T47D (cell line): ENCODE measurements at places on chromosomes 5 and 9.

DNA sequence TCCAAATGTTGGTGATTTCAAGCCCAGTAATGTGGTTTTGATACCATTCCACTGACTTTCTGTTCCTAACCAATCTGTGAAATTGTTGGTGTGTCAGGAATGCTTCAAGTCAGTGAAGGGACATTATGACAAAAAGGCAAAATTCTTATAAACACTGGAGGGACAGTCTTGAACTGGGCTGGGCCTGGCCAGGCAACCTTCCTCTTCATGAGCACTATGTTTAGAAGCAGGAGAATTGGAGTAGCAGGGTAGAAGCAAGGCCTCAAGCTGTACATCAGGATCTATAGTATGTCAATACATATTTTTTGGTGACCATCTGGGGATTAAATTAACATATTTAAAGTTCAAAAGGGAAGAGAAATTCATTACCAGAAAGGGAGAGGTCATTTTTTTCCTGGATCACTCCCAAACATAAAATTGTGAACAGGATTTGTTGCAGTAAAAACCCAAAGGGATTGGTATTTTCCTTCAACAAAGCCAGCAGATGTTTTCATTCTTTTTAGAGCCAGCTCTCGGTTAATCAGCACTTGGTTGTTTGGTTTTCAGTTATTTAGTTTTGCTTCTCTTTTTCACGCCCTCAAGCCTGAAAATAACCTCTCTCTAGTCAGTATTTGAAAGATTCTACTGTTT, 77.9 kb upstream of the PIK3R1 start:
- no peak for DNase-seq

GRCh38 chr5:124745928-124746915, at the start of gene ZNF608:
Gene ZNF608 (minus strand): TSS chr5:124746639. CDS start chr5:124744989, 1,650 bp downstream.
- DNase-seq: no peak

DNA sequence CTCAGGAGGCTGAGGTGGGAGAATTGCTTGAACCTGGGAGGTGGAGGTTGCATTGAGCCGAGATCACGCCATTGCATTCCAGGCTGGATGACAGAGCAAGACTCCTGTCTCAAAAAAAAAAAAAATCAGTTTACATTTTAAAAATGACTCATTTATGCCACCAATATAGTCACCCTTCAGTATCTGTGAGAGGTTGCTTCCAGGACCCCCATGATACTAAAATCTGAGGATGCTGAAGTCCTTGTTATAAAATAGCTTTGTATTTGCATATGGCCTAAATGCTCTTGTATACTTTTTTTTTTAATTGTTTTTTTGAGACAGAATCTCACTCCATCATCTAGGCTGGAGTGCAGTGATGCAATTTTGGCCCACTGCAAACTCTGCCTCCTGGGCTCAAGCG, 5.8 kb downstream of the OCLN start:
- no peak for DNase-seq

DNA sequence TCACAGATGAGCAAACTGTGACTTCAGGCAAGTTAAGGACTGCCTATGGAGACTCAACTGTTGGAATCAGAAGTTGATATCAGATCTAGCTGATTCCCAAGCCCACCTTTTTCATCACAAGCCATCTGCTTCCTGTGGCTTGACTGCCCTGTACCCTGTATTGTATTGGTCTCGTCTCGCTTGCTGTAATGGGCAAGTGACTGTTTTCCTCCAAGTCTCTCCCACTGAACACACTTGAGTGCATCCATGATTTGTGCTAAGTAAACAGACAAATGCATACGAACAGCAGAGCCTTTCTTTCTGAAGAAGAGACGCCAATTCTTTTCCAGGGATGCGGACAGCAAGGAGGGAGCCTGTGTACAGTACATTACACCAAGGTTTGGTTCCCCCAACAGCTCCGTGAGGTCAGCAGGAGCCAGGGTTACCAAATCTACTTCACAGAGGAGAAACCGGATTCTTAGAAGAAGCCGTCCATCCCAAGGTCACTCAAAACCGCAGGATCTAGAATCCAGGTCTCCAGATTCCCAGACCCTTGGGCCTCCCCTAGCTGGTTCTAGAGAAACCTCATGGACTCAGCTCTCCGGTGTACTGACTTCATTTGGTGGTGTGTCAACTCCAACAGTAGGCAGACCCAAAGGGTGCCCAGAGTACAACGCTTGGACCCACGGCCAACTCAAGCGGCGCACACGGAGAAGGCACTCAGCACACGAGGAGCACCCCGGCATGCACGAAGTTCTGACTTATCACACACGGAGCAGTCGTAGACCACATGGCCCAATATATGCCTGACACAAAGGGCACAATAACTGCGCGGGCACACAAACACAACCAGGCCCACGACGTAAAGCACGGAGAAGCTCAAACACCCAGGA, 1.1 kb downstream of the BAG1 start:
- DNase-seq: peak; percentile 11

DNA sequence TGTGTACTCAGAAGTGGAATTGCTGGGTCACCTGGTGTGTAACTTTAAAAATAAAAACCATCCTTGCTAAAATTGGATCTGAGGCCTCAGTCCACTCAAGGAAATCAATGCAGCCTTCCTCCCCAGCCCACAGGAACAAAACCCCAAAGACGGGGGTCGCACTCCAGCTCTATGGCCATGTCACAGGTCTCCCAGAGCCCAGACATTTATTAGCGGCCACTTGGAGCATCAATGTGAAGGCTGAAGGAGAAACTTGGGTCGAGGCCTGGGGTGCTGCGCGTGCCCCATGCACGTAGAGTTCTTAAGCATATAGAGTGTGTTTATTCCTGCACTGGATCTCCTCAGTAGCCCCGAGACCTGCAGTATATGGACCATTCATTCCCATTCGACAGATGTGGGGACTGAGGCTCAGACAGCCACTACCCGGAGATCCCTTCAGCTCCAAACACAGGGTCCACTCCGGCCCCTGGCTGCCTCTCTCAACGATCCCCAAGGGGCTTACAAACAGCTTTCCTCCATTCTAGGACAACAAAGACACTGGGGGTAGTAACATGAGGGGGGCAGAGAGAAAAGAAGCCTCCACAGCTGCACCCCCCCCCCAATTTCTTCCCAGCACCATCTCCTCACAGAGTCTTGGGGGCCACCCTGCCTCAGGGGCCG, 14.3 kb upstream of the OLFM1 start:
- DNase-seq: no peak

- no peak for DNase-seq
Observed at GRCh38 chr5:147303976-147304375, 69.2 kb downstream of the STK32A start.

- peak; percentile 73 for DNase-seq
Observed at GRCh38 chr5:157890836-157891597, 32.1 kb upstream of the CLINT1 start.

DNA sequence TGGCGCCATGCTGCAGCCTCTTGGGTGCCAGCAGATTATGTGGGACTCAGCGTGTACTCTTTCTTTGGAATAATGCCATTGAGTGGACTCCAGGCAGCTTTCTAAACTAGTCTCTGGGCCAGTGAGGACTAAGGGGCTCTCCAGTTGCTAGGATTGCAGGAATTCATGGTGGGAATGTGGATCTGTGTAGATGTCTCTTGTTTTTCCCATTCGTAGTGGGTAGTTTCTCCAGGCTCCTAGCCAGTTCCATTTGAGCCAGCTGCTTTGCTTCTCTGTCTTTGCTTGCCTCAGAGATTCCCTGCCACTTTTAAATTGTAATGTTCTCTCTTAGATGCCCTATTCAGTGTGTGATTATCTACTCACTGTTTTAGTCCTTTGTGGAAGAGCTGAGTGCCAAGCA, 42.6 kb downstream of the SLF1 start:
- DNase-seq: no peak

GRCh38 chr5:119524485-119524884, 72.2 kb downstream of the HSD17B4 start:
- DNase-seq: no peak

DNA sequence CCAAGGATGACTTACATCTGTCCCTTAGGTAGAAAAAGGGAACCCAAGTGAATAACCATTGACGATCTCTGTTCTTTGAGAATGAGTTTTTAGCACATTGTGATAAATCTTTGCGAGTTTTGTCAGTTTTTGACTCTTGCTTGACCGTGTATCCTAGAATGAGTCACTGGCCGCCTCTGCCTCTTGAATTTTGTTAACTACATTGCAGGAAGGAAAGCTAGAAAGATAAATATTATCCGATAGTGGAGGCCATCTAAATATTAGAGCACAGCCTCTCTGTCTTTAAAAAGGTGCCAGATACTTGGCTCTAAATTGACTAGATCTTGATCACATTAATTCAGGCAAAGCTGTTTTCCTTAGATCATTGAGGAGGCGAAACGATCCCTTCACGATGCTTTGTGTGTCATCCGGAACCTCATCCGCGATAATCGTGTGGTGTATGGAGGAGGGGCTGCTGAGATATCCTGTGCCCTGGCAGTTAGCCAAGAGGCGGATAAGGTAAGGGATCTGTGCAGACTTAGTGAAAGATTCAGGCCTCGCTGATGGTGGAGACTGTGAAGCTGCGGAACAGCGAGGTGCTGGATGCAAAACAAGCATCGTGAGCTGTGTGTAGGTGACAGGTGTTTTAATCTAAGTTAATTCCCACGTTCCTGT, 12.2 kb downstream of the CCT5 start:
- no peak for DNase-seq

DNA sequence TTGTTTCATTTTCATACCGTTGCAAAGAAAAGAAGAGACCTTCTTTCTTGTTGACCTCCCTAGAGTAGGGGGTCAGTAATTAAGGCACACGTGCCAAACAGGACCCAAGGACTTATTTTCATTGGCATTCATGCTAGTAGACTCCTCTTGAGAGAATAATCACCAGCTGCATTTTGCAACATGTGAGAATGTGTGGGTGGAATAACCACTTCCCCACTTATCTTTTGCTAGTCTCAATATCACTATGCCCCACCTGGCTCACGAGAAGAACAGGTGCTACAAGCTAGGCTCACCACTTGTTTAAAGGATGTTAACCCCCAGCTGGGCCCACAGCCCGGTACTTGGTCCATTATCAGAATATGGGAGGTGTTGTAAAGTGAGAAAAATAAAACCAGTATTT, 460.7 kb upstream of the MEF2C start:
- DNase-seq: no peak

DNA sequence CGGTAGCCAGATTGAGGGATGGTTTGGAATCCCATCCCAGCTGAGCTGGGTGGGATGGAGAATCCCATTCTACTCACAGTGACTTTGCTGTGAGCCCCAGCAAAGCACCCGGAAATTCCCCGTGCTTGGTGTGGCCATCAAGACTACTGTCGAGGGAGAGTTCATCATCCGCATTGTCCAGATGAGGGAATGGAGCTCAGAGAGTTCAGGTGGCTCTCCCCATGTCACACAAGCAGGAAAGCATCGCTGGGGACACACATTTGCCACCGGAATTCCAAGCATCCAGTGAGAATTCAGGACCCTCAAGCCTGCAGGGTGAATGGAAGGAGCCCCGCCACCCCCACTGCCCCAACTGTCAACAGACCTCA, 54.4 kb downstream of the HRH2 start:
- no peak for DNase-seq

GRCh38 chr5:130385656-130386055, 481.4 kb downstream of the CHSY3 start:
- DNase-seq: no peak

GRCh38 chr9:89815903-89816573, 211.2 kb downstream of the GADD45G start:
- DNase-seq: no peak

GRCh38 chr5:72374844-72375243, 54.7 kb downstream of the PTCD2 start:
- DNase-seq: no peak

- no peak for DNase-seq
Observed at GRCh38 chr5:56094579-56095361, 100.0 kb upstream of the IL6ST start.

- no peak for DNase-seq
Observed at GRCh38 chr5:116695681-116696080, 121.1 kb upstream of the SEMA6A start.

DNA sequence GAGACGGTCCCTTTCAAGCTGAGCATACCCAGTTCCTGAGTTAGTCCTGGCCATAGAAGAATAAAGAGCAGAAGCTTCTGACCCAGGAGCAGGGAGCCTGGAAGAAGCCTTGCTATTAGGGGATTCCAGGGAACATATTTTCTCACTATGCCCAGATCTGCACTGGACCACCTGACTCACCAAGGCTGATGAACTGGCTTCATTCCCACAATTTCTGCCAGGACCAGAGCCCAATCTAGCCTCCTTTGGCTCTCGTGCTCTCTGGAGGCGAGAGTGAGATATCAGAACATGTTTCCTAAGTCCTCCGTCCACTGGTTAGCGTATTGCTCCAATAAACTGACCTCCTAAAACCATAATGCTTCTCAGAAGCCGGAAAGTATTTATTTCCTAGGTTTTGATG, 9.9 kb downstream of the GABBR2 start:
- DNase-seq: no peak

DNA sequence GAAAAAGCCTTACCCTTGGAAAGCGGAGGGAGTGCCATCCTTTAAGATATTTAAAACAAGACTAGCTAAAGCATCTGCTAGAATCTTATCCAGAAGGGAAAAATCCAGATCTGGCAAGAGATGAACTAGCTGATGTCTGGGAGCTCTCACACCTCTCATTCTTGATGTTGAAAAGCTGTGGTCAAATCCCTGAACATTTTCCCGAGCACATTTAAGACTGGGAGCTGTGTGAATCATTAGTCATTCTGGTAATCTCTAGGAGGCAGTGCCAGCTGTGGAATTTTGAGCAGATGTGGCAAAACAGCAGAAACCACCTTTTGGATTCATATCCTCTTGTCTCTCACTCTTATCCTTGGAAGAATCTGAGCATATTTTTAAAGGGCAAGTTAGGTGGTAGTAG, 218.0 kb downstream of the MAN2A1 start:
- no peak for DNase-seq

GRCh38 chr5:100026606-100027005, 508.6 kb upstream of the FAM174A start:
- no peak for DNase-seq

GRCh38 chr9:34652602-34653000, 616 bp downstream of the IL11RA start:
- DNase-seq: no peak

- no peak for DNase-seq
Observed at GRCh38 chr5:135450336-135450735, 1.8 kb downstream of the TIFAB start.

- no peak for DNase-seq
Observed at GRCh38 chr5:78927657-78928282, 57.3 kb downstream of the ARSB start.

DNA sequence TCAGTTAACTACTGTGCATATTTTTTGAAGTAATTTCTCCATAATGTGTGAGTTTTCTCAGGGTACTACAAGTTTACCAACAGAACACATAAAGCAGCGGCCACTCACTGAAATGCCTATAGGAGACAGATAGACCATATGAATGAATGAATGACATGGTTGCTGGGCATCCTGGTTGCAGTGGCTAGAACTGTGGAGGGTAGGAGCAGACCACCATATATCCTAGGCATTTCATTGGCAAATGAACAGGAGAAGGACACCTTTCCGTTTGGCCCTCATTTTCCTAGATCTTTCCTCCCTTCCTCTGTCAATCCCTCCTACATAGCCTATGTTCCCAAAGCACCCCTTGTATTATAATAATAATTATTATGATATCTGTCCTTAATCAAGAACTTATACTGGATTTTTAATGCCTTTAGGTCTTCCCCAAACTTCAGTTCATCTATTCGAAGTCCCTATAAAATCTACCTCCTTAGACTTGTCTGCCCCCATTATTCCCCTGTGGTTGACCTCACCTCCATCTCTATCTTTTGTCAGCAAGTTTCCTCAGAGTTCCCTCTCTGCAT, 472.2 kb downstream of the RAB3C start:
- no peak for DNase-seq

GRCh38 chr5:120413686-120414085, 50.4 kb upstream of the PRR16 start:
- no peak for DNase-seq

GRCh38 chr9:88355166-88355565, 33.1 kb upstream of the SPIN1 start:
- no peak for DNase-seq
